ENCODE measurements at places on chromosomes 3 and 15.

- no peak for DNase-seq
These were observed 37.4 kb downstream of the FRMD5 start for GRCh38 chr15:44157679-44158078.

DNA sequence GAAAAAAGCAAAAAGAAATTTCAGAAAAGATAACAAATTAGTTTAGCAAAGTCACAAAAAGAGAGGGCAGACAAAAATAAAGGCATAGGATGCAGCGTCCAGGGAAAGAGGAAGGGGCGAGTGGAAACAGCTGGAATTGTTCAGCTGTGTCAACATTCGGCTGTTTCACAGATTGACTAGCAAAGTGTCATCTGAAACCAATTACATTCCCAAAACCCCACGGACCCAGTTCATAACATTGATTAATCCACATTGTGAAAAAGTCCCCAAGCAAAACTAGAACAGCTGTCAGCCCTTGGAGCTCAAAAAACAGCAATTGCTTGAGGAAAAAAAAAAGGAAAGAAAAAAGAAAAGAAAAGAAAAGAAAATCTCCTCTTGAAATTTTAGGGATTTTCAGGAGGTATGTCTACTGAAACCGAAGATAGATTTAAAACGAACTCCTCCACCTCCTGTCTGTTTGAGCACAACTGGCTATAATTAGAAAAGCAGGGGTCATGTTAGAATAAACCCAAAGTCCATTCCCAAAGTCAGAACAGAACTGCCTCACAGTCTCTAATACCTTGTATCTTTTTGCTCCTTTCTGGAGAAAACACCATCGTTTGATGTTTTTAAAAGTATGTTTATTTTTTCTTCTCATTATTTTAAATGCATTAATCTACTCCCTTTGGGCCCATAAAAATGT, 159.6 kb downstream of the RORA start:
- DNase-seq, result no peak

DNA sequence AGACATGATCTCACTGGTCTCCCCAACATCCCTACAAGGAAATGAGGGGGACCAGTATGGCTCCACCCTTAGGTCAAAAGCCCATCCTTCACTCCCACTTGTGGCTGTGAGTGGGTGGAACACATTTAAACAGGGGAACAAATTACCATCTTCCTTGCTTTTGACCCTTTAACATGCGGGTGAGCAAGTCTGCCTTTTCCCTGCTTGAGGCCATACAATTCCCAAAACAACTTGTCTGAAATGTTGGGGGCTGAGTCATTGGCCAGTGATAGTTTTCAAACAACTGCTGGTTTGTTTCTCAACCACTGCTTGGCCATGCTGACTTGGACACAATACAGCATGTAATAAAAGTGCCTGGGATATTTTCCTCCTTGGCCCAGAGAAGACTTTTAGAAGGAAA, 39.6 kb downstream of the COL8A1 start:
- no peak for DNase-seq

DNA sequence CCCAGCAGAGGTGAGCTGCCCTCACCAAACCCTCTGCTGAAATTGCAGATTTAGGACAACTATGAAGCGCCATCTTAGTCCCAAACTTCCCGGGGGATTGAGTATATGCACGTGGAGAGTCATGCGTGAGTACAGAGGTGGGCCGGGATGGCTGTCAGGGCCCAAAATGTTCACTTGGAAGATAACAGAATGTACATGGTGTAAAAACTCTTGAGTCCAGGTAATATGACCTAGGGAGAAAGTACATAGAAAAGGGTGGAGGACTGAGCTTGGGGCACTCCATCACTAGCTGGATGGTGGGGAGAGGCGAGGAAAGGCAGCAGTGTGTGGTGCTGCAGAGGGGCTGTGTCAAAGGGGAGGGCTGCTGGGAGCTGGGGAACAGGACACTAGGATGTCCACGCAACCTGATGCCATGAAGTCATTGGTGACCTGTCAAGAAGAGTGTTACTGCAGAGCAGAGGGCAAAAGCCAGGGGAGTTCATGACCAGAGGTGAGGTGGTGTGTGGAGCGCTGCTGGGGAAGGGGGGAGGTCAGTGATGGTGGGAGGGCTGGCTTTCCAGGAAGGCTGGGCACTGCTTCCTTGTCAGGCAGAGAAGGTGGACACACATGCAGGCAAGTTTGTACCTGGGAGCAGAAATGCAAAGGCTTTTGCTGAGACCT, 236.2 kb upstream of the LYSMD4 start:
- DNase-seq, result no peak

- DNase-seq, result no peak
These were observed 31.3 kb downstream of the TARS3 start for GRCh38 chr15:101692801-101693598.

- DNase-seq, result no peak
These were observed 82.2 kb downstream of the SCN11A start for GRCh38 chr3:38969317-38970235.

DNA sequence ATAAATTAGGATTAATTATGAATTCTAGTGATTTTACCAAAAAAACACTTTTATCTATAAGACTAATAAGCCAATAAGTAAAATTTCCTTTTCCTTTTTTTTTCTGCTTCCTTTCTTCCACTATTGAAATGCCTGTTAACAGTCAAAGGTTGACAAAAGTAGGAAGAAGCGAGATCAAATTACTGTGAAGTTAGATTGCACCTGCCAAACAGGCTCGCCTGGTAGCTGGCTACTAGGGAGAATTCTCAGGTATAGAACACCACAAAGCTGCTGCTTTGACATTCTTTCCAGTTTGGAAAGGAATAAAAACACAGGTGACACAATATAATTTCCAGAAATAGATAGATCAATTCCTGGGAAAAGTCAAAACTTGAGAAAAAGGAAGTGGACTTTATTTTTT, 749.0 kb downstream of the NSUN3 start:
- no peak for DNase-seq

DNA sequence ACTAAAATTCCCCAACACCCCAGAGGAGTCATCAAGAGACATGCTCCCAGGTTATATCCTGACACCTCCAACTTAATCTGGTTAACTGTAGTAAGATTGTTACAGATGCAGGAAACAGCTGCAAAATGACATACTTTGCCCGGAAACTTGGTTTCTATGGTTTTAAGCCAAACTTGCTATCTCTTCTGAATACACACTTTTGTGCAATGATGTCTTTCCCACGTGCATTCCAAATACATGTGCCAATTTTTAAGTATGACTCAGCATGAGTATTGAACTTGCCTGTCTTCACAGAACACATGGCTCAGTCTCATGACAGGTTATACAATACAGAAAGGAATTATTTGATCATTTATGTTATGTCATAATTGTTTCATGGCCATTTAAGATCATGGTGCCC, 207.0 kb upstream of the DCBLD2 start:
- DNase-seq, result no peak

GRCh38 chr15:28117432-28117990, 18.4 kb upstream of the OCA2 start:
- no peak for DNase-seq

DNA sequence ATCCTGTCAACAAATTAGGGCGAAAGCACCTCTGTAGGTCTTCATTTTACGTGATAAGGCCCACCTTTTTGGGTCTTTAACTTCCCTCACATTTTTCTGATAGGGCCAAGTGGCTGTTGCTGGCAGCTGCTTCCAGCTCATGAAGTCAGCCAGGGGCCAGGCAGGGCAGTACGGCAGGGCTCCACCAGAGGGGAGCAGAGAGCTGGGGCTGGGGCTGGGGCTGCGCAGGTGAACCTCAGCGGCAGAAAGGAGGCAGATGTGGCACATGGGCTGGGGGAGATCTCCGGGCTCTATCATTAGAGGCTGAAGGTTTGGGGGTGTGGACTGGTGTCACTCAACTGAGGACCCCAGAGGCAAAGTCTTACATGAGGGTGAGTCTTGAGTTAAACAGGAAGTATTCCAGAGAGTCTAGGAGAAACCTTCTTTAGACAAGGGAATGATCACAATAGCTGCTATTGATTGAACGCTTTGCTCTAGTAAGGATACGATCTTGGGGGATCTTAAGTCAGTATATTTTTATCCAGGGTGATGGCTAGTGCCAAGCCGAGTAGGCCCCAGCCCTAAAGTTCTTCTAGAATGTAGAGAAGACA, 62.8 kb upstream of the MEX3B start:
- DNase-seq, result peak; percentile 26

GRCh38 chr3:129490273-129490675, 38.2 kb upstream of the RHO start:
- DNase-seq, result peak; percentile 7
